Large intestine (tissue), 12 donors: ENCODE measurements at places on chromosomes 4 and X. TPM values are rescaled to one million over a fixed set of nuclear protein-coding genes. Genes with fewer than 3 reads are reported as not detected.

GRCh38 chrX:136608295-136608933 lies 39.5 kb upstream of the CD40LG start:
- DNase-seq, result no peak

DNA sequence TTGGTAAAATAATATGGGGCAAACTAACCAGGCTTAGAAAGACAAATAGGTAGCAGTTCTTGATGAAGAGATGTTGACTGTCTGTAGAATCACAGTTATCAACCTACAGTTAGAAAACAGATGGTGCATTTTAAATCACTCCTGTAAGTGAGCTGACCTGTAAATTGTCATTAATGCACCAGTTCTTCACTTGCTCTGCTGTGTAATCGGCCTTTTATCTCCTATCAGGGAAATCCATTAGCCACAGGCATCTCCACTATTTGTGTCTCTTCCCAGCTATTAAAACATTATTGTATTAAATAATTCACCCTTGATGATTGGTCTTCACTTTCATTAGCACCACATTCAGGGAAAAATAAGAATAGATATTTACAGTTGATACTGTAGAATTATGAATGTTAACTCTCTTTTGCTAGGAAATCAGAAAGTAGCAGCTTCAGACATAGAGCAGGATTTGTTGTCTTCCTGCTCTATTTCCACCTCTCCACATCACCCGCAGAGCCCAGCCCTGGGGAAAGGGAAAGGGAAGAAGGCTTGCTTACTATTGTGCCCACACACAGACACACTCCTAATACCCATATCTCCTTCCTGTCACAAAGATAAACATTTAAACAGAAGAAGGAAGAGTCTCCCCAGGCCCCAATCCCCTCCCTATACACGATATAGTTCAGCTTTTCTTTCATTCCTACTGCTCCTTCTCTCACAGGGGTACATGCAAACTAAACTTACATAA lies 97.1 kb downstream of the REELD1 start:
- DNase-seq, result no peak

GRCh38 chrX:11665168-11666111 lies at the start of gene ARHGAP6:
TSS of gene ARHGAP6 (minus strand) at chrX:11665920. CDS start at chrX:11664828, 1,092 bp downstream.
- peak; percentile 43 for DNase-seq

The BEX5 gene
- 10.4 TPM for polyA plus RNA-seq
